ENCODE measurements at places on chromosomes 12 and 14.

GRCh38 chr12:16552301-16552700 lies 53.7 kb downstream of the LMO3 start:
- DNase-seq: no peak

- DNase-seq: no peak
Observed at GRCh38 chr12:20150835-20151422, 217.4 kb upstream of the PDE3A start.

- DNase-seq: no peak
Observed at GRCh38 chr14:35412272-35413056, 7.9 kb upstream of the NFKBIA start.

- DNase-seq: no peak
Observed at GRCh38 chr12:109686523-109686922, 27.1 kb upstream of the FAM222A start.

- peak; percentile 65 for DNase-seq
Observed at GRCh38 chr12:111386885-111387284, 18.0 kb upstream of the PHETA1 start.

DNA sequence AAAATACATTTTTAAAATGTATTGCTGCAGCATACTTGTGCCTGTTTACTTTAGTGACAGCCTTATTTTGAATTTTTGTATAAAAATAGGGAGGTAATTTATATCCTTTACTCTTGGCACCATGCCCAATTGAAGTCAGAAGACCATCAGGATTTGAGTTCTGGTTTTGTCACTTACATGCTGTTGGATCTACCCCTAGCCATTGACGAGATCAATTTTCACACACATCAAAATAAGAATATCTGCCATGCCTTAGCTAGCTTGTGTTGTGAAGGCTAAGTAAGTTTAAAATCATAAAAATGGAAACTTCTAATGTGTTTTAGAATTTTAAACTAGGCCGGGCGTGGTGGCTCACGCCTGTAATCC lies 381.8 kb downstream of the KCNH5 start:
- DNase-seq: no peak

- no peak for DNase-seq
Observed at GRCh38 chr12:128353301-128353700, 86.3 kb downstream of the TMEM132C start.

DNA sequence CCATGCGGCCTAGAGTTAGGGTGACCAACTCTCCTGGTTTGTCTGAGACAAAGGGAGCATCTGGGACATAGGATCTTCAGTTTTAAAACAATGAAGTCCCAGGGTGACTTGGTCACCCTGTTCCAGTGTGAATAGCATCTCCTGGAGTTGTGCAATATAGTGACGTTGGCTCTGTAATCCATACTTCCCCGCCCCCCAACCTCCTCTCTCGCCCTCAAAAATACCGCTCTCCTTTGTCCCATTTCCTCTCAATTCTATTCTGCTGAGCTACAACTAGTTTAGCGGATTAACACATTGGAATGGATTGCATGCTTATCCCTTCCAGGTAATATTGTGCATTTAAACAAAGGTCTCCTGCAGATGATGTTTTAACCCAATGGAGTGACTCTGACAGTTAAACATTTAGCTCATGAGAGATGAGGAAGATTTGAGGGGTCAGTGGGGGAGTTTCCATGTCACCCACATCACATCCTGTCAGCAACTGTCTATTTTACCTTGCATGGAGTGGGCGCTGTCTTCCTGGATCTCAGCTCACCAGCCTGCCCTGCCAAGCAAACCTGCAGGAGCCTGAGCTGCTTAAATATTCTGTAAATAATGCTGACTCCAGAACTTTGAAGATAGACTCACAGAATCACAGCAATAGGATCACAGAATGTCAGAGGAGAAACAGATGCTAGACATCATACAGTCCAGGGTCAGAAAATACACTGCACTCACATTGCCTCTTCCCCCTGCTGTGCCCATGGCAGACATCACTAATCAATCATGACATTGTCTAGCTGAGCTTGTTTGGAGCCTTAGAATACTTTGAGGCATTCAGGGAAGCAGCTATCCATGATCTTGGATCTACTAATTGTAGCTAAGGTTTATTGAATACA lies 43.0 kb downstream of the MAP1LC3B2 start:
- no peak for DNase-seq

- DNase-seq: peak; percentile 96
Observed at GRCh38 chr12:6383572-6384498, at the start of gene LTBR. Gene LTBR, plus strand, starts transcription at chr12:6384162. Its CDS starts 197 bp downstream, at chr12:6384359.

- no peak for DNase-seq
Observed at GRCh38 chr12:14988035-14988434, 15.2 kb downstream of the PDE6H start.

DNA sequence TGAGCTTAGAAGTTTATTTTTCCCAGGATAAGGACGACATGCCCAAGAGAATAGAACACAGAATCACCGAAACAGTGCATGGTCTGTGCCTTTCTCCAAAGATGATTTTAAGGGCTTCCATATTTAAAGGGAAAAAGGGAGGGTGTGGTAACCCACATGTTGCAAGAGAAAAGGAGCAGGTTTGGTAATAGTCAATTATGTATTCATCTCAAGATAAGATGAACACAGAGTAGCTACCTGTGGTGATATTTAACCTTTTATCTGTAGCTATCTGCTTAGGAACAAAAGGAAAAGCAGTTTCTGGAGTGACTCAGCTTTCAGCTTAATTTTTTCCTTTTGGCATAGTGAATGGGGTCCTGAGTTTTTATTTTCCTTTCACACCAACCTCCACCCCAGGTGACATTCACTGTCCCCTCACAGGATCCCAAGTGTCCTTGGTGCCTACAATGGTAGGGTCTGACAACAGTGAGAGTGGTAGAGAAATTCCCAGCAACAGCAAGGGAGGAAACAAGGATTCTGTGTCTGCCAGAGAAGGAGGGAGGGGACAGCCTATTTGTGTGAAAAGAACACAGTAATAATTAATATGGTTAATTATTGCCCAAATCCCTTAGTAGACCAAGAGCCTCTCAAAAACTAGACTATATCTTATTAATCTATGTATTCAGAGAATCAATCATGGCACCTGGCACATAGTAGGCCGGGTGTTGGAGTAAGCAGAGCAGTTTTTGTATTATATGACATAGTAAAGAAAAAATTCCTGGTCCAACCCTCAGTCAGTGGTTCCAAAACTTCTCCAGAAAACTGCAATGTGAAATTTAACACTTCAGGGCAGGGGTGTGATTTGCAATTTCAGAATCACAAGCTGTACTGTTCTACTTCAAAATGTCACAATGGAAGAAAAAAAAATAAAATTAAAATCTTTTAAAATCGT lies 154.5 kb downstream of the PHLDA1 start:
- no peak for DNase-seq

DNA sequence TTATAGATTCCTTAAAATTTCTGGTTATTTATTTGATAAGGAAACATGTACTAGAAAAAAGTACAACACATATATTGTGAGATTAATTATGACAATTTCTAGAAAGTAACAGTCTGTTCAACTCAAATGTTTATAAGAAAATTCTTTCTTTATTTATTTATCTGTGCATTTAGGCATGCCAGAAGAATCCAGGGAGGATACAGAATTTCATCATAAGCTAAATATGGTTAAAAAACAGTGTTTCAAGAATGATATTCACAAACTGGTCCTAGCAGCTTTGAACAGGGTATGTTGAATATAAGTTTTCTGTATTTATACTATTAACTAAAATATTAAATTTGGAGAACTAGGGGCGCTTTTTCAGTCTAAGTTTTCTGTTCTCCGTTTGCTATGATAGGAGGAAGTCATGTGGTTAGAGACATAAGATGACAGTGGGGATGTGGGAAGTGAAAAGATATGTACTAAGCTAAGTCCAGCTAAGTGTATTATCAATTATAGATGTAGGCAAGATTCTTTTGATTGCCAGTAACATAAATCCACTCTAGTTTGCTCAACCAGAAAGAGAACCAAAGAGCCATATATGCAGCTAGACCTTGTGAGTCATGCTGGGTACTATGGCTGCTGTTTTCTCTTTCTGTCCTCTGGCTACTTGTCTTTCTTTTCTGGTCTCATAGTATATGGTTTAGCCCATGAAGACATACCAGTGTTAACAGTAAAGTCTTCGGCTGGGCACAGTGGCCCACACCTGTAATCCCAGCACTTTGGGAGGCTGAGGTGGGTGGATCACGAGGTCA lies 39.0 kb downstream of the LRRK2 start:
- no peak for DNase-seq

DNA sequence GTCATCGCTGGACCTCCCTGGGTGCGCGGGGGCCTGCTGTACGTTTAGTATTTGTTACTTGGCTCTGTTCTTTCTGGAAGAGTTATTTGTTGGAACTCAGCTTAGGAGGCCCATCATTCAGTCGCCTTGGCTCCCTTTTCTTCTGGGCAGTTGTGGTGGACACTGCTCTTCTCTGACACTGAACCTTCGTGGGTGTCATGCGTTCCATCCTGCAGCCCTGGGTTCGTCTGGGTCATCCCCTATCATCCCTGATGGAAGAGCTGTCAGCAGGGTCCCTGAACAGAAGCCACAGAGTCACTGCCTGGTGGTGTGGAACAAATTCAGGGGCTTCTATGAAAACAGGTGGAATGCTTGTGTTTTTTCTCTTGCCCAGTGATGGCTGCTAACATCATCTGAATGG lies 52.9 kb upstream of the SCN8A start:
- DNase-seq: no peak

GRCh38 chr14:62674563-62675237 lies 370.6 kb downstream of the KCNH5 start:
- no peak for DNase-seq

- DNase-seq: no peak
Observed at GRCh38 chr14:88005978-88006851, 1.3 kb downstream of the GPR65 start.
